ENCODE measurements at places on chromosomes 16 and 17. TPM values are rescaled to one million over a fixed set of nuclear protein-coding genes. Genes with fewer than 3 reads are reported as not detected.

DNA sequence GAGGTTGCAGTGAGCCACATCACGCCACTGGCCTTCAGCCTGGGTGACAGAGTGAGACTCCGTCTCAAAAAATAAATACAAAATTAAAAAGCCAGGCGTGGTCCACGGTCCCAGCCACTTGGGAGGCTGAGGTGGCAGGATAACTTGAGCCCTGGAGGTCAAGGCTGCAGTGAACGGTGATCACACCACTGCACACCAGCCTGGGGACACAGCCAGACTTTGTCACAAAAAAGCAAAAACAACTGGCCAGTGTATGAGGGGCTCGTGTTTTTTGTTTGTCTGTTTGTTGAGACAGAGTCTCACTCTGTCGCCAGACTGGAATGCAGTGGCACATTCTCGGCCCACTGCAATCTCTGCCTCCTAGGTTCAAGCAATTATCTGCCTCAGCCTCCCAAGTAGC is 1.2 kb upstream of the UBB start:
- no peak for DNase-seq

DNA sequence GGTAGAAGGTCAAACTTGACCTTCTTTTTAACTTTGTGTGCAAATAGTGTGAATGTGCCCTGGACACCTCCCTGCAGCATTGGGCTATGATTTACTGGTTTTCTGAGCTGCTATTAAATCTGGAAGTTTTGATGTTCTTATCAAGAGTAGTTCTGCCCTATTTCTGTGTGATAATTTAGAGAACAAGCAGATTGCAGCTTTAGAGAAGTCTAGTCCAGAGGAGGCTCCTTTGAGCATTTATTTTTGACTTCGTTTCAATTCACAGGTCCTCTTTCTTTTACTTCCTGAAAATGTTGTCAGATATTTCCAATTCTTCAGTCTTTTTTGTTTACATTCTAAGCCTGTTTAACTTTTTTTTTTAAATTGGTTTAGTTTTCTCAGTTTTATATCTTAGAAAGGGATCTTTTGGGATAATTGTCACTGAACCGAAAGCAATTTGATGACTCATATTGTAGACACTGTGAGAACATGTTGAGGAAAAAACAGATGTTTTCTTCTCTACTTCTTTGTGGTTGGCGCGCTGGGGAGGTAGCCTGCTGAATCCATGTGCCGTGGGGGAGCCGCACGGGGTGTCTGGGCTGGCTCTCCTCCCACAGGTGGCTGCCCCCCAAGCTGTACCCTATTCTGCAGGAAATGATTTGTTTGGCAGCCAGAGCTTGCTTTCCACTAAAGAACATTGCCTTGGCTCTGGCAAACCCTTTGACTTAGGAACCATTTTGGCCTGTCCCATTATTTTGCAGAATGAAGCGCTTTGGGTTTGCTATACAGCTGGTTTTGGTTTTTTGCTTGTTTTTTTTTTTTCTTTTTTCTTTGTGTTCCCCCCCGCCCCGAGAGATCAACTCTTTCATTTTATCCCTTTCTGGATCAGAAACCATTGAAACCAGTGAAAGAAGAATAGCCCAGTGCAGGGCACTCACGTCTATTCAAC is 53.4 kb downstream of the MFSD11 start:
- no peak for DNase-seq

- no peak for DNase-seq
Observed at GRCh38 chr17:32191306-32191705, 49.0 kb downstream of the RHOT1 start.

DNA sequence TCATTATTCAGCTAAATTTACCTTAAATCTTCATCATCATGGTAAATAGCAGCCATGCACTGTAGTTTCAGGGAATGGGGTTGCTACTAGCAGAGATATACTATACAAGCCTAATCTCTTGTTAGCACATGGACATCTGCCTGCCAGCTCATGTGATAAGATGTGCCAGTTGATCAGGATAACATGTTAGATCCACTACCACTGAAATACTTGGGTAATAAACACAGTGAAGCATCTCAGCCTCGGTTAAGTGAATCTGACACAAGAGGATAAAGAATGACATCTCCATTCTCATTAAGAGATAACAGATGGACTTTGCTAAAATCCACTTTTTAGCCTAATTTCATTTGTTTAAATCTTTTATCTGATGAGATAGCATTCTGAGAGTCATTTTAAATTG is 256.1 kb downstream of the CDH8 start:
- DNase-seq: no peak

DNA sequence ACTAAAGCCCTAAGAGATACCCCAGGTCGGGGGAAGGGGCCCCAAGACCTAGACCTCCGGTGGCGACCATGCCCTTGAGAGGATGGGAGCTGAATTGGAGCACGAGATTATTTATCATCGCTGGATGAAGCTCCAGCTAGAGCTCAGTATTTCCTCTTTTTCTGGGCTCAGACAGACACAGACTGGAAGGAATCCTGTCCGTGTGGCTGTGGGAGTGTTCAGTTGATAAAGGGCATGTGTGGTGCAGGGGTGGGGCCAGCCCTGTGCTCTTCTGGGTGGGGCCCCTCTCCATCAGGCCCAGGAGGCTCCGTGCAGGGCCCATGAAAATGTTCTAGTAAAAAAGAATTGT is 6.3 kb upstream of the CBX4 start:
- DNase-seq: no peak

DNA sequence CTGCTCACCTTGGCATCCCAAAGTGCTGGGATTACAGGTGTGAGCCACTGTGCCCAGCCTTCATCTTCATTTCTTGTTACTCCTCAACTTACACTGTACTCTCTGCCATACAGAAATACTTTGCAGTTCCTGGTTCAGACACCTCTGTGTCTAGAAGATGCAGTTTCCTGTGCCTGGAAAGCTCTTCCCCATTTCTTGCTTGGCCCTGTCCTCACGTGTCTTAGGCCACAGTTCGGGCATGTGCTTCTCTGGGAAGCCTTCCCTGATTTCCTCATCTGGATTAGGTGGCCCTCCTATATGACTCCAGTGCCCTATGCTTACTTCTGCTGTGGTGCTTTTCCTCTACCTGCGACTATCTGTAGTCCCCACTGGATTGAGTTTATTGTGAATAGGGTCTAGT is 26.5 kb upstream of the CDR2 start:
- DNase-seq: no peak

DNA sequence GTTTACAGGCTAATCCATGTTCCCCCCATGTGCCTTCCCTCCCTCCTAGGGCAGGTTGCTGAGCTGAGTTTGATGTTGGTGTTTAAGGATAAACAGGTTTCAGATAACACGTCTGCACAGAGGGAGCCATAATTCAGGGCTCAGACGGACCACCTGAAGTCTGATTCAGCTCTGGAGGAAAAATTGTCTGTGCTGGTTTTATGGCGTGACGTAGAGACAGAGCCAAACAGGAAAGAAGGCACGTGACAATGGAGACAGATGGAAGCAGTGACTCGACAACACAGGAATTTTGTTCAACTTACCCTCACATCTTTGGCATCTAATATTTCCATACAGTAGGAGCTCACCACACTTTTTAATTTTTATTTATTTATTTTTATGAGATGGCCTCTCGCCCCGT is 10.7 kb upstream of the USP10 start:
- no peak for DNase-seq

- DNase-seq: no peak
Observed at GRCh38 chr17:36629970-36630502, 28.7 kb downstream of the MRM1 start.

DNA sequence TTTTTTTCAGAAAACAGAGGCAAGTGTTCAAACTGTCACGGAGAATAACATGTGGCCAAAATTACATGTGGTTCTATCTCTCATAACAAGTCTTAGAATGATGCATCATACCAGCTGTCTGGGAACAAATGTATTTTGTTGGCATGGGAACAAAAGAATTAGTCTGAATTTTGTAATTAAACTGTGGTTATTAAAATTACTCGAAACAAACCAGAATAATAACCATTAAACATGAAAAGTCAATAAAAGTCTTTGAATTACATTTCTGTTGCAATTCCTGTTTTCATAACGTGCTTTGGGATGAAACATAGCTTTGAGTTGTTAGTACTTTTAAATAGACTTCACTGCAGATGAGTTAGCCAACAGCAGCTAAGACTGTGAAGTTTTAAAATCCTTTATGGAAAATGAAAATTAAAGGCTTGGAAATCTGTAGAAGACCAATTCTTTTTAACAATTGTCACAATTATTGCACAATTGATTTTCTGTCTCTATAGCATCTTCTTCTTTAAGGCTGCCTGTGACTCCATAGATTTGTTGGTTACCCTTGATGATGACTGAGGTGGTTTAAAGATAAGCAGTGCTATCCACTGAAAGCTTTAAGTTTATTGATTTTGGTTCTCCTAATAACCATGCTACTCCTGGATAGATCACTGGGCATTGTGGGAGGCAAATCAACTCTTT is 117.9 kb upstream of the AXIN2 start:
- no peak for DNase-seq

- DNase-seq: no peak
Observed at GRCh38 chr16:86898386-86898785, 320.0 kb downstream of the FOXL1 start.

GRCh38 chr17:50466371-50467113 is 2.1 kb downstream of the CHAD start:
- no peak for DNase-seq

DNA sequence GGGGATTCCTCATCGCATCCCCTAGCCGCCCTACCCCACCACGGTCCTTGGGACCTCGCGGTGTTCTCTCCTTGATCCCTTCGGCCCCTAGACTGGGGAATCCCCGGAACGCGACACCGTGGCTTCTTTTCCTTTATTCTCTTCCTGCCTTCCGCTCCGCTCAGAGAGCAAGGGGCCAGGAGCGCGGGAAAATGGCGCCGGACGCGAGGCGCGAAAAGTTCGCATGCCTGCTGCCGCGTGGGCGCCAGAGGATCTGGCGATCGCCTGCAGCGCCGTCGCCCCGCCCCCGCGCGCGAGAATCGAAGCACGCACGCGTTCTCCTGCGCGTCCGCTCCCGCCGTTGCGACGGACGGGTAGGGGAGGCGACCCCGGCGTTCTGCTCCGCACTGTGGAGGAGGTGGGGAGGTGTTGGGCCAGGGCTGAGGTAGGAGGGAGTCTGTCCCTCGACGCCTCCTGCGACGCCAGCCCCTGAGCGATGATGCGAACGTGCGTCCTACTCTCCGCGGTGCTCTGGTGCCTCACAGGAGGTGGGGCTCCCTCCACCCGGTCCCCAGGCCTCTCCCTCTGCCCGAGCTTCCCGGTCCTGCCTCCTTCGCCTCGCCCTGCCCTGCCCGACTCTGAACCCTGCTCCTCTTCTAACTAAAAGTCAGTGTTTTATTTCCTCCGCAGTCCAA is at the start of gene ZPBP2:
Gene ZPBP2, plus strand, starts transcription at position 323 of the 674 bp plus-strand sequence. Its CDS starts 153 bp downstream, at position 476.
- no peak for DNase-seq

- DNase-seq: no peak
Observed at GRCh38 chr16:55037046-55037445, 106.4 kb downstream of the IRX5 start.

DNA sequence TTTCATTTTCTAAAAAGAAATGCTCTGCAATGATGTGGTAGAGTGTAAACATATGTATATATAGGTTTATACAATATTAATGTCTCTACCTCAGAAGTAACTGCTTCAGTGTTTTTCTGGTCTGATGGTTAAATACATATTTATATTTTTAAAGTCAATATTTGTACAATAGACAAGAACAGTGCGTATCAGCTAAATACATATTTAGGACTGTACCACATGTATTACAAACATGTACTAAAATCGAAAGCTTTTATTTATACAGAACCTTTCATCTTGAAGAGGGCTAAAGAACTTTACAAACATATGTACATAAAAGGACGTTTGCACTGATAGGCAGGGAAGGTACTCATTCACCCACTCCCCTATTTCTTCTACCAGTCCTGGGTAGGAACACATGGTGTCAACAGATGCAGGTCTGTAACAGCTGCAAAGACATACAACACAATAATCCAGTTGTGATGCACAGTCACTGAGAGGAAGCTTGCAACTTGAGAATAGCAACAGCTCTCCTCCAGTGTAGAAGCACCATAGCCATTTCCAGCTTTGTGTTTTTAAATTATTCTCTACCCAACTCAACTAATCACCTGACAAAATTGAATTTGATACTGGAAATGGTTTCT is 206.9 kb upstream of the C17orf78 start:
- no peak for DNase-seq

GRCh38 chr17:77508047-77508715 is 367.4 kb downstream of the SEC14L1 start:
- no peak for DNase-seq

GRCh38 chr16:21208446-21209230 is 2.7 kb downstream of the ZP2 start:
- no peak for DNase-seq

GRCh38 chr17:40486522-40487370 is 14.7 kb downstream of the TNS4 start:
- peak; percentile 90 for DNase-seq

DNA sequence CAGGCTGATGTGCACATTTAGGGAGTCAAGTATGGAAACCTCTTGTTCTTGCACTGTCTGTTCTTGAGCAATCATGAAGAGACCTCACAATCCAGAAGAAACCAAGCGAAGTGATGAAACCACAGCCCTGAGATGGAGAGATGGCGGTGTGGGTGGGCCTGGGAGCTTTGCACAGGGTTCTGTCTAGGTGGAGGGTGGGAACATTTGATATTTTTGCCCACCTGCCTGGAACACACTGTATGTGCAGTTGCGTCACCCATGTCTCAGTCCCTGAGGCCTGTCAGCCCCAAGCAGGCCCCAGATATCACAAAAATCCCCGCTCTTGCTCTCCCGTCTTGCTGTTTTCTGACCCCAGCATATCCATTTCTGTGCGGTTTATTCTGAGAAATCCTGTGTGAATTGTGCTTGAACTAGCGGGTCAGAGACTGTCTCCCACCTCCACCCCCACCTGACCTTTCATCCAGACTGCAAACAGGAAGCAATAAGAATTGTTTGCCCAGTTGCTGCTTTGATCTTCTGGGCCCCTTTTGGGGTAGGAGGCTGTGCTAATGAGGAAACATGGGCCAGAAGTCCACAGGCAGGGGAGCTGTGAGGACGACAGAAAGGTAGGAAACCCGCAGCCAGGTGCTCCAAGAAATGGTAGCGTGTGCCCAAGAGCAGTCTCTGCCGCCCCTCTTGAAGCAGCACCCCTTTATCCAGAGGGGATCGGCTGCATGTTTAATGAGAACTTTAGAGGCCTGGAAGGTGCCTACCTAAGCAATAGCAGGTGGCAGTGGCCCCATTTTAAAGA is 183.8 kb downstream of the CCDC182 start:
- no peak for DNase-seq

GRCh38 chr17:75506888-75507287 is 8.4 kb downstream of the CASKIN2 start:
- no peak for DNase-seq

GRCh38 chr17:55440391-55440790 is 18.8 kb upstream of the MMD start:
- no peak for DNase-seq

PRKCA gene
- 23.8 TPM for total RNA-seq

MFAP4 gene
- not detected for total RNA-seq

CLEC3A gene
- not detected for total RNA-seq

SLC16A11 gene
- total RNA-seq: not detected

COASY gene
- total RNA-seq: 133 TPM

MYH1 gene
- not detected for total RNA-seq

NTN3 gene
- total RNA-seq: 0.87 TPM

CCDC78 gene
- total RNA-seq: 4.2 TPM

TP53TG3B gene
- total RNA-seq: not detected

E4F1 gene
- total RNA-seq: 41.1 TPM

NXPH3 gene
- total RNA-seq: not detected

C1QL1 gene
- 1.3 TPM for total RNA-seq

SKAP1 gene
- total RNA-seq: 0.85 TPM

TAT gene
- 0.13 TPM for total RNA-seq

All from PC-9 (cell line).